ENCODE measurements at places on chromosomes 16 and 17.

GRCh38 chr17:6903326-6903900 is 71.9 kb upstream of the TEKT1 start:
- DNase-seq = no peak

DNA sequence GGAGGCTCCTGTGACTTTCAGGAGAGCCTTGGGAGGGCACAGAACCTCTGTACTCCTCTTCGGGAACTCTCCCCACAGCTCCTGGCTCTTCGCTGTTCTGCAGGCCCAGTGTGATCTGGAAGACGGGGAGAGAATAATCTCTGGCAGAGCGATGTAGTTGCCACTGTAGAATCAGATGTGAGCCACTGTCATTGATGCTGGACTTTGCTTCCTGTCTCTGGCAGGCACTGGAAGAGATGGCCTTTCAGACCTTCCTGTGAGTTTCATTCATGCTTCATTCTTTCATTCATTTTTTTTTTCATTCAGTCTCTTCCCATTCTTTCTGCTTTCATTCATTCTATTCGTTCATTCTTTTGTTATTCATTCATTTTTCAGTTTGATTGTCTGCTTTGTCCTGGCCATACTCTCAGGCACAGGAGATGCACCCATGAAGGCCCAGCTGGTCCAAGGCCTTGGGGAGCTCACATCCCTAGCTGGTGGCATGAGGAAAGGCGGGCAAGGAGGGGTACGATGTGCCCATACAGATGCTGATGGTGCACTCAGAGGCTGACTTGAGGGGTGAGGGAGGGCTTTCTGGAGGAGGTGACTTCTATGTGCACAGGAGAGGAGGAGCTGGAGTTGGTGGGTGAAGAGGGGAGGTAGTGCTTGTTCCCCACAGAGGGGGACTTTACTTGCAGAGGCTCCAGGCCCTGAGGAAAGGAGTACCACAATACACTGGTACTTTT is 44.2 kb downstream of the CMIP start:
- no peak for DNase-seq

DNA sequence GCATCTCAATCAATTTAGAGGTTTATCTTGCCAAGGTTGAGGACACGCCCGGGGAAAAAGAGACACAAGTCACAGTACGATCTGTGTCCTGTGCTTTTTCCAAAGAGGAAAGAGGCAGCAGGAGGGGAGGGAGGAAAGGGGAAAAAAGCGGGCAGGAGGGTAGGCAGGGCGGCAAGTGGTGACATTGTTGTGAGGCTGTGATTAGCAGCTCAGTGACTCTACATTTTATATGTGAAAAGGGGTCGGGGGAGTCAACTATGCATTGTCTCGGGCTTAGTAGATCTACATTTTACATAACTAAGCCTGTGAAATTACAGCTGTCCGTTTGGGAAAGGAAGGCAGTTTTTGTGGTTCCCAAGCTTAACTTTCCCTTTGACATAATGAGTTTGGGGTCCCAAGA is 22.2 kb upstream of the RIPOR1 start:
- no peak for DNase-seq

GRCh38 chr17:61947367-61948078 is 19.7 kb upstream of the INTS2 start:
- no peak for DNase-seq

DNA sequence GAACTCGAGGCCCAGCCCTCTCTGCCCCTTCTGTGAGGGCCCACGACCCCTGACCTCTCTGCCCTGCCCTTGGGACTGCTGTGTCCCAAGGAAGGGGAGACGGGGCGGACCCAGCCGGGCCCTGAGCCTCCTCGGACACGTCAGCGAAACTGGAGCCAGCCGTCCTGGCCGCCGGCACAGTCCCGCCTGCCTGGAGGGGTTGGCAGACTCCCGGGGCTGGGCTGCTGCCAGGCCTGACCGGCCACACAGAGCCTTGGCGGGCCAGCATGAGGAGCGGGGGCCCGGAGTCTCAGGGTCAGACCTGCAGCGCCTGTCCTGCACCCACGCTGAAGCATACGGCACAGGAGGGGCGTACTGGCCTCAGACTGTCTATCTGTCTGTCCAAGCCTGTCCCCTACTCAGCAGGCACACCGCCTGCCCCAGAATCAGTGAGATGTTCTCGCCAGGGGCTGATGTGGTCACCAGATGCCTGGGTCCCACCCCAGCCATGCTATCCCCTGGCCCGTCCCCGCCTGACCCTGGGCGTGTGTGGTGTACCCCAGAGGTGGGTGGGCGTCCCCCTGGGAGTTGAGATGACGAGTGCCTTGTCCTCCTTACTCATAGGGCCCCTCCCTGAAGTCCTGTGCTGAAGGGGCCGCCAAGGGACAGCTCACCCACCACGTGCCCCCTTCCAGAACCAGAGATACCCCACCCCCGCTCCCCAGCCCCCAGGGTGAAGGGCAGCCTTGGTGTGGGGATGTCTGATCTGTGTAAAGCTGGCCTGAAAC is 4.7 kb downstream of the VASN start:
- DNase-seq = no peak

DNA sequence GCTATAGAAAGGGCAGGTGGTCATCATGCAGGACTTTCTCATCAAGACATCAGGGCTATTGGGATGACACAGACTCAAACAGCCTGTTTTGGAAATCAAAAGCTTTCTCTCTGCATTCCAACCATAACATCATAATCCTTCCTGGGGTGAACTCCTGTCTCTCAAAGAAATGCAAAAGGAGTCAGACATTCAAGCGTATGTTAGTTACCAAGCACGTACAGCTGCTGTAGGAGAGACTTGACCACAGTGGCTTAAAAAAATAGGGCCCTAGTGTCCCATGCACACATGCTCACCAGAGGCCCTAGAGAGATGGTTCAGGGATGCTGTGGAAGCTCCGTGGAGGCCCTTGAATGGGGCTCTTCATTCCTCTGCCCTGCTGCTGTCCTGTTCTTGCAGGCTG is 24.6 kb upstream of the FOXF1 start:
- DNase-seq = no peak

GRCh38 chr17:5598457-5598856 is 14.1 kb upstream of the NLRP1 start:
- no peak for DNase-seq

- no peak for DNase-seq
Observed at GRCh38 chr17:82519971-82520903, 705 bp downstream of the FOXK2 start.

GRCh38 chr17:81961087-81961511 is at the start of gene NOTUM:
NOTUM (minus strand) TSS chr17:81961187; CDS start chr17:81960909, 278 bp downstream.
- no peak for DNase-seq

GRCh38 chr17:11241611-11242226 is 706 bp downstream of the SHISA6 start:
- no peak for DNase-seq

DNA sequence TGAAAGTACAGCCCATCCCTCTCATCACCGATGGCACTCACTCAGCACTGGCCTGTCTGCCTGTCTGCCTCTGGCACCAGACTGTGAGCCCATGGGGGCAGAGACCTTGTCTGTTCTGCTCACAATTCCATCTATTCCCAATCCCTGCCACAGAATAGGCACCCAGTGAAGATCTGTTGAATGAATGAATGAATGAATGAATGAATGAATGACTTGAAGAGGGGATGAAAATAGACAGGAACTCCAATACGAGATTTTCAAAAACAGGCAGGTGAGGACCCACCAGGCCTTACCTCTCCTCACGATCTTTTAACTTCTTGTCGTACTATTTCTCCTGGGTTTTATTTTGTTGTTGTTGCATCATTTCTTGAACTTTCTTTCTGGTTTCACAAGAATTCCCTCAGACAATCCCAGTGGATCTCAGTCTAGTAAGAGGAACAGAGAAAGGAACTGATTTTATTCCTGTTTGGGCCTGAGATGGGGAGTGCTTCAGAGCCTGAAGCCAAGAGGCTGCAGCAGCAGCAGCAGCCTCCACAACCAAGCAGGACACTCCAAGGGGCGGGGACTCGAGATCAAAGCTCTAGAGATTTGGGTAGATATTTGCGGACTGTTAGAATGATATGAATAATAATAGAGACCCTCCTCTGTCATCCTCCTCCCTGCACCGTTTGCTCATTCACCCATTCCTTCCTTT is 17.7 kb downstream of the KRT9 start:
- DNase-seq = no peak

DNA sequence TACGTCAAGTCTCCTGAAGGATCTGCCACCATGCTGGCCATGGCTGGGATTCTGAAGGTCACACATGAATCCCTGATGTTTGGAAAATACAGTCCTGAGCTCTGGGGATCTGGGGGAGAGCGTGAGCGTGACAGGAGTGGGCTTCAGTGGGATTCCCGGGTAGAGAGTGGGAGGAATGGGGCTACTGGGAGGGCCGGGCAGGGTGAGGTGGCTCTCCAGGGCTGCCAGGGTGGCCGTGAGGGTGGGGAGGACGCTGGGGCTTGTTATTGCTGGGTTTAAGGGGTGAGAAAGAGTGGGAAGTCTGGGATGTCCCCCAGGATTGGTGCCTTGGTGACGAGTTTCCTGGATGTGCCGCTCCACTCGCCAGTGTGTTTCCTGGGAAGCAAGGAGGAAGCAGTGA is 31.3 kb downstream of the FOXL1 start:
- no peak for DNase-seq

- DNase-seq = peak; percentile 11
Observed at GRCh38 chr17:7484919-7485377, 782 bp downstream of the POLR2A start.

GRCh38 chr17:34076743-34077631 is 178.1 kb upstream of the CCL2 start:
- DNase-seq = no peak

GRCh38 chr17:50538549-50539410 is 6.2 kb downstream of the EPN3 start:
- no peak for DNase-seq

DNA sequence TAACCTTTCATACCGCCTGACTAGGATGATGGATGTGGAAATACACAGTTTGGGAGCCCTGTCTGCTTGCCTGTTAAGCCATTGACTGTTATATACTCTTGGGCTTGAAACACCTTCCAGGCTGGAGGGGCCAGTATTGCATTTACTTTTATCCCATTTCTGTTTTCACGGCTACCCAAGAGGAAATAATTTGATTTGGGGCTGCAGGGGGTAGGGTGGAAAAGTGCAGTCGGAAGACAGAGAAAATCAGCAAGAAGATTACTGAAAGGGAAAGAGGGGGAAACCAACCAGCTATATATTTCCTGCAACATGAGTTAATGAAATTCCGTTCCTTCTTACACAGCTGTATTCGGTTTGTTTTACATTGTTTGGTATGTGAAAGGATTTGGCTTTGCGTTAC is 202.5 kb downstream of the CDH13 start:
- no peak for DNase-seq

DNA sequence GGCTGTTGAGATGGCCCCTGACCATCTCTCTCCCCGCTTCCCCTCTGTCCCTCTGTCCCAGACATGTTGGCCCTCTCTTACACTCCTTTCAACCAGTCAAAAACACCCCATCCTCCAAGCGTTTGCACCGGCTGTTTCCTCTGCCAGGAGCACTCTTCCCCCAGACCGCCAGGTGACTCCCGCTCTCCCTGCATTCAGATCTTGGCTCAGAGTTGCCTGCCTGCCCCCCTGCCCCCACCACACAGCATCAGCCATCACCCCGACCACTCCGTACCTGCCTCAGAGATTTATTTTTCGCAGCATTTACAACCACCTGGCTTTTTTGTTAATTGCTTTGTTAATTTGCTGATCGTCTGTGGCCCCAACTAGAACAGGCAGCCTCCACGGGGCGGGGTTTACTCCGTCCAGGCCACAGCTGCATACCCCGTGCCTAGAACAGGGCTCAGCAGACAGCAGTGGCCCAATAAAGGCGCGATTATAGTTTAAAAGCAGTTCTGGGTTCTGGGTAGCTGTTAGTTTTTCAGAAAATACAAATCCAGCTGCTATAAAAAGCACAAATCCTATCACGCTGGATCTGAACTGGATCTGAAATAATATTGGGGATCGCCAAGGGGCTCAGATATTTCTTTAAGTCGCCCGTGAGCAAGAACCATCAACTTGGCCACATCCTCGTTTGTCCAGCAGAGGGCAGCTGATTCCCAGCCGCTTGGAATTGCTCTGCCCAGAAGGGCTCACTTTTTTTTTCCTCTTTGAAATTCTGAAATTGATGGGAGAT is 173.6 kb downstream of the IRF8 start:
- DNase-seq = peak; percentile 67

- DNase-seq = no peak
Observed at GRCh38 chr17:37483311-37484039, 6.2 kb upstream of the DUSP14 start.

- DNase-seq = no peak
Observed at GRCh38 chr17:2241823-2242222, 61.8 kb downstream of the SMG6 start.

All from NT2/D1 (cell line).